Progenitor cell of endocrine pancreas (in vitro differentiated cells): ENCODE measurements at places on chromosomes 2 and 18.
A peak's percentile ranks its signal among the peaks of the same experiment; 100 is the strongest.

DNA sequence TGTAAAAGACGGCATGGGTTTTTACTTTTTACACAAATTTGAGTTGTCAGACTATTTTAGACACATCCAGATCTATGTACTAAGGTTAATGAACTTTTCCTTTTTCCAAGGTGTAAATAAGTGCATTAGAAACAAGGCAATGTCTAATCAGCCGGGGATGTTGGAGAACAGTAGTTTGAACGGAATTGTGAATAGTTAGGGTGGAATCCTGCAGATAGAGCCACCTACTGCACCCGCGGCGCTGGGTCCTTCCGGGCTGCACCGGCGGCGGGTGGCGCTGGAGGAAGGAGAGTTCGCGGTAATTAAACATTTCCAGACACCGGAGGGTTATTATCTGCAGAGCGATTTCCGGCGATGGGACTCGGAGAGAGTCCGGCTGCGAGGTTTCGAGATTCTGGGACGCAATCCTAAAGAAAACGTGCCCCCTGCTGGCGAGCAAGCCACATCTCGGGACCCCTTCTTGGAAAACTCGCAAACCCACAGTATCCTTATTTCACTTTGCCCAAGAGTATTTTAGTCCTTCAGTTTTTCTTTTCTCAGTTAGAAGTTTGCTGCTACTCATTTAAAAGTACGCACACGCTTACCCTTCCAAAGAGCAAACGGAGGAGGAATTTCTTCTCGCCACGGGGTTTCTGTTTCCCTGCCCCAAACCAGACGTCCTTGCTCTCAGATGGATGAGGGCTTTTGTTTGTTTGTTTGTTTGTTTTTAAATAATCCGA is 4.5 kb upstream of the OSR1 start:
- DNase-seq, result peak; percentile 62

DNA sequence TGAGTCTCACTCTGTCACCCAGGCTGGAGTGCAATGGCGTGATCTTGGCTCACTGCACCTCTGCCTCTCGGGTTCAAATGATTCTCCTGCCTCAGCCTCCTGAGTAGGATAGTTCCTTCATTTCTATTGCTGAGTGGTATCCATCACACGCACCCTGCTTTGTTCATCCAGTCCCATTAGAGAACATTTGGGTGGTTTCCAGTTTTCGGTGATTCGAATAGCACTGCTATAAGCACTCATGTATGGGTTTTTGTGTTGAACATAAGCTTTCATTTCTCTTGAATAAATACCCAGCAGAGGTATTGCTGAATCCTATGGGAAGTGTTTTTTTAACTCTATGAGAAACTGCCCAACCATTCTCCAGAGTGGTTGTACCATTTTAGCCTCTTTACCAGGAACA is 147.3 kb downstream of the DDX1 start:
- DNase-seq, result no peak

- no peak for DNase-seq
Observed at GRCh38 chr2:239152239-239152915, 248.4 kb downstream of the HDAC4 start.

DNA sequence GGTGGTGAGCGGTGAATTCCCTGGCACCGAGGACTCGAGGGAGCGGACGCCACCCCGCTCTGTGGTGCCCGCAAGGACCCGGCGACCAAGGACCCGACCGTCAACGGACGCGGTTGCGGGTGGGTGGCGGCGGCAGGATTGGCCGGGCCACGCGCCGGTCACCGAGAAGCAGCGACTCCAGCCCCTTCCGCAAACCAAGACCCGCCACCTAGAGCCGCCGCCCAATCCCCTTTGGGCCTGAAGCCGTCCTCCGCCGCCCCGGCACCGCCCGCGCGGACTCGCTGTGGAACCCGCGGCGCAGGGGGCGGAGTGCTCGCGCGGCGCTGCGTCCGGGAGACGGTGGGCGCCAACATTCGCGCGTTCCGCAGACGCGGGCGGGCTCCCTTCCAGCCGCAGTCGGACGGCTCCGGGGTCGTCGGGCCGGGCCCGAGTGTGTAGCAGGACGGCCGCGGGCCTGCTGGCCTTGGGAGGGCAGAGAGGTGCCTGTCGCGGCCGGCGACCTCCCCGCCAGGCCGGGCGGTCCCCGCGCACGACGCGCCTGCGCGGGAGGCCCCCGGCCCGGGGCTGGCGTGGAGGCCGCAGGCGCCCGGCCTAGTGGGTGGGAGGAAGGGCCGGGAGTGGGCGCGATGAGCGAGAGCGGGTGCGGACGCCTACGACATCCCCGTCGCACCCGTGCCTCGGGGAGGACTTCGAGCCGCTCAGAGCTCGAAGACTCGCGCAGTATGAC is at the start of the genes FAM228B and PFN4:
TSS of gene FAM228B (plus strand) at position 275 of the 727 bp plus-strand sequence. CDS start 893 bp downstream, outside the sequence.
TSS of gene PFN4 (minus strand) at position 140 of the 727 bp plus-strand sequence. CDS start 799 bp downstream, outside the sequence.
- DNase-seq, result peak; percentile 66

GRCh38 chr18:60372596-60372995 is at the start of gene MC4R:
MC4R (minus strand) TSS chr18:60372775; CDS start chr18:60372349, 426 bp downstream.
- DNase-seq, result no peak

GRCh38 chr2:217695033-217695520 is 307.7 kb downstream of the TNS1 start:
- DNase-seq, result no peak

- DNase-seq, result no peak
Observed at GRCh38 chr2:214830794-214831346, 21.4 kb upstream of the BARD1 start.

DNA sequence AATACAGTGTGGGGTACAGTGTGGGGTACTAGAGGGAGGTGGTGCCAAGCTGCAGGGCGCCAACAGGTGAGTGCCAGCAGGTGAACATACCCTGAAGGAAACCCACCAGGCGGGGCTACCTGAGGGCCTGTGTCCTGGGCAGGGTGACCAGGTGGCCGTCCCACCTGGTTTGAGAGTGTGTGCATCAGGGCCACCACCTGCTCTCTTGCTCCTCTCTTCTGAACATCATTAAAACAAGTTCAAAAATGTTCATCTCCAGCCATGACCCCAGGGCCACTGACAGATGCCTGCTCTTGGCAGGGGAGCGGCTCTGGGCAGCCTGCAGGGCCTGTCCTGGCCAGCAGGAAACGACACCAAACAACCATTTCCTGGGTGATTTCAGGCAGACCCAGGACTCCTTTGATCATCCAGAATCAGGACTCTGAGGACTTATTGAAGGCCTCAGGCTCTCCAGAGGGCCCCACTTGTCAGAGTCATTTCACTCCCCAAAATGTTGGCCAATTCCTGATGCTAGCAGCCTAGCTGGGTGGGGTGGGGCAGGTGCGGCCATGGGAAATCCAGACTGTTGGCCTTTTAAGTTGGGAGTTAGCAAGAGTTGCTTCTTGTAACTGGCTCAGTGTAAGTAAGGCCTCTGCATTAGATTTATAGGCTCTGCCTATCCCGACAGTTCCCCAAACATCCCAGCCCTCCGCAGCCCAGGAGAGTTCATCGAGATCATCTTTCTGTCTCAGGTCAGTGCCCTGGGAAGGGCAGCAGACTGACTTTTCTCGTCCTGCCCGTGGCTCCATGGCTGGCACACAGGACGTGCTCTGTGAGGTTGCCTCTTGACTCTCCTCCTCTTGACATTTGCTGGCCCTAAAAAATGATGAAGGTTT is 111.5 kb upstream of the ZNF236 start:
- DNase-seq, result no peak

DNA sequence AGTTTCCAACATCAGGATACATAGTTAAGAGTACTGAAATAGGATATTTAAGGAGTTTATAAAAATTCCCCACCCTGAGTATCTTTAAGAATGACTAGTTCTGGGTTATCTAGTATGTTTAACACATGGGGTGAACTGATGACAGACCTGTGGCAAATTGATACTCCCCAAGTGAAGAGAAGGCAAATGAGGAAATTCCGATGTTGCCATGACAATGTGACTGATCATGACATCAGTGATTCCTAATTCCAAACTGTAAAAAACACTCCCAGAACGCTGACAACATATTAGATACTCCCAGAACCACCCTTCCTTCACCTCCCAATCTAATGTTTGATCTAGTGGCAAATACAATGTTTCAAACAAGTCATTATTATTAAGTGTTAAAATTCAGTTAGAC is 77.6 kb downstream of the RBMS1 start:
- no peak for DNase-seq

DNA sequence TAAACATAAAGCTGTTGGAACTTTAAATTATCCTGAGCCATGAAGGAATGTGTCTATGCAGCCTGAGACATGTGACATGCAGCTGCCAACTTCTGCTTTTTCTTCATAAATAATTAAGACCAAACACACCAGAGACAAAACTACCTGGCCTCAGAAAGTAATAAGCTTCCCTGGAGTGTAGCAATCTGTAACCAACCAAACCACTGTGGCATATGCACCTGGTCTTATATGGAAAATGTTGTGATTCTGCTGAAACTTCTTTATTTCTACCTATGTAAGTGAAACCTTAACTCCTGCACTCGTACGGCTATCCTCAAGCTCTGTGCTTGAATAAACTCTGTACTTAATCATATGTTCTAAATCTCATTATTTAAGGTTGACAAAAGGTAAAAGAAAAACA is 515.0 kb downstream of the TMEM182 start:
- no peak for DNase-seq

DNA sequence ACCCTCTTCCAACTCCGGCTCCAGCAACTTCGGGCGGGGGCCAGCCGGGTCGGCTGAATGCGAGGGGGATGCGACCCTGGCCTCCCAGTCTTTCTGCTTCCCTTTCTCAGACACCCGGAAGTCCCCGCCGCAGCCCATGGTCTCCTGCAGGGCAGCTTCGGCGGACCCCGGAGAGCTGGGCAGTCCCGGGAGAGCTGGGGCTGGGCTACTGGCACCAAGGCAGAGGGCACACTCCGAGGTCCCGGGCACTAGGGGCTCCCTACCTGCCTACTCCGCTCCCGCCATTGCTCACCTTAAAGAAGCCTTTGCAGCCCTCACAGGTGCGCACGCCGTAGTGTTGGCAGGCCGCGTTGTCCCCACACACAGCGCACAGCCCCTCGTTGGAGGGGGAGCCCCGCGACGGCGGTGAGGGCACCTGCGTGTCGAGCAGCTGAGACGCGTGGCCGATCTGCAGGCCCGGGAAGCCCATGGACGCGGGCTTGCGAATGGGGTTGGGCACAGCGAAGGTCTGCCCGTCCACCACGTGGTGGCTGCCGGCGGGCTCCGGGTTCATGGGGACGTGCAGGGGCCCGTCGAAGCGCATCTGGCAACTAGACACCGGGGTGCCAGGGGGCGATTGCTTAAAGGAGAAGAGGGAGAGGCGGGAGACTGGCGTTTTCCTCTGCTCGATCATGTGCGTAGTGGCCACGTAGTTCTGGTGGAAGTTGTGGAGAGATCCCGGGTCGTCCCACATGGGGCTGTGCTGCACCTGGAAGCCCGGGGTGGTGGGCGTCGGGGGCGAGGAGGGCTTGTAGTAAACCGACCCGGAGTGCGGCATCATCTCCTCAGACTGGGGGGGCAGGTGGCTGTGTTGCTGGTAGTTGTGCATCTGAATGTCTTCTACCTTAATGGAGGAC is 3.2 kb downstream of the NR4A2 start:
- no peak for DNase-seq

DNA sequence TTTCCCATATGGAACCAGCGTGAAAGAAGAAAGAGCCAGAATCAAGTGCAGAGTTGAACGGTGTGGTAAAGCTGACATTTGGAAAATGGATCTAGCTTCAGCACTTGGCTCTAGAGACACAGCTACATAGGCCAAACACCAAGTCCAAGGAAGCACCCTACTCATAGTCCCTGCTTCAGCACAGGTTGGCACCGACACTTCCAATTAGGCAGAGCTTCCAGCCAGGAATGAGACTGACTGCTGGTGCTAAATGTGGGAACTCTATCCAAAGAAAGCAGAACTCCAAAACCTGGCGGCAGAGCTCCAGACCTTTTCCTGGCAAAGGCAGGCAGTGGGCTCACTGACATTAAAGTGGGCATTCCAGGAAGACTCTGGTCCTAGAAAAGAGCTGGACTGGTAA is 125.4 kb upstream of the CTNNA2 start:
- DNase-seq, result no peak

GRCh38 chr18:31039426-31039825 is 3.1 kb downstream of the DSC3 start:
- no peak for DNase-seq

GRCh38 chr2:41441958-41442357 is 605.9 kb upstream of the PKDCC start:
- DNase-seq, result no peak

GRCh38 chr2:60309941-60310660 is 243.4 kb downstream of the BCL11A start:
- DNase-seq, result no peak

GRCh38 chr2:197972061-197972460 is 167.7 kb downstream of the PLCL1 start:
- DNase-seq, result no peak

- no peak for DNase-seq
Observed at GRCh38 chr2:191679818-191680600, 2.1 kb downstream of the NABP1 start.

- no peak for DNase-seq
Observed at GRCh38 chr2:99710721-99711120, 220.9 kb upstream of the REV1 start.
